Smooth muscle cell of trachea (primary cell): ENCODE measurements at places on chromosomes 16 and 17. TPM values are rescaled to one million over a fixed set of nuclear protein-coding genes. Genes with fewer than 3 reads are reported as not detected.

The NME3 gene
- 47.7 and 66.5 TPM in 2 replicates for total RNA-seq

The TRPV2 gene
- total RNA-seq = 89.5 and 120 TPM in 2 replicates

The TBC1D3E gene
- not detected in 2 replicates for total RNA-seq

The MMP28 gene
- 1.2 TPM in 1 of 2 replicates, not detected in the other for total RNA-seq

The TMC5 gene
- not detected in 2 replicates for total RNA-seq

The LPCAT2 gene
- 31.0 and 31.9 TPM in 2 replicates for total RNA-seq

The SERPINF2 gene
- total RNA-seq = 0.33 TPM in 1 of 2 replicates, not detected in the other

The TBC1D3K gene
- not detected in 2 replicates for total RNA-seq

The HOXB3 gene
- 16.7 and 17.3 TPM in 2 replicates for total RNA-seq

The TNFRSF17 gene
- total RNA-seq = not detected in 2 replicates

The CIITA gene
- total RNA-seq = 0.15 and 0.33 TPM in 2 replicates

The PHKB gene
- 59.9 and 73.2 TPM in 2 replicates for total RNA-seq
